Stimulated activated CD4-positive, alpha-beta T cell treated with anti-CD3 and anti-CD28 coated beads, Interleukin-4, amount 100 ng/mL, for 24 hours (primary cell): ENCODE measurements at places on chromosomes 11 and 22.
A peak's percentile ranks its signal among the peaks of the same experiment; 100 is the strongest.

GRCh38 chr11:126318574-126319373, 14.9 kb downstream of the DCPS start:
- DNase-seq: peak; percentile 18

DNA sequence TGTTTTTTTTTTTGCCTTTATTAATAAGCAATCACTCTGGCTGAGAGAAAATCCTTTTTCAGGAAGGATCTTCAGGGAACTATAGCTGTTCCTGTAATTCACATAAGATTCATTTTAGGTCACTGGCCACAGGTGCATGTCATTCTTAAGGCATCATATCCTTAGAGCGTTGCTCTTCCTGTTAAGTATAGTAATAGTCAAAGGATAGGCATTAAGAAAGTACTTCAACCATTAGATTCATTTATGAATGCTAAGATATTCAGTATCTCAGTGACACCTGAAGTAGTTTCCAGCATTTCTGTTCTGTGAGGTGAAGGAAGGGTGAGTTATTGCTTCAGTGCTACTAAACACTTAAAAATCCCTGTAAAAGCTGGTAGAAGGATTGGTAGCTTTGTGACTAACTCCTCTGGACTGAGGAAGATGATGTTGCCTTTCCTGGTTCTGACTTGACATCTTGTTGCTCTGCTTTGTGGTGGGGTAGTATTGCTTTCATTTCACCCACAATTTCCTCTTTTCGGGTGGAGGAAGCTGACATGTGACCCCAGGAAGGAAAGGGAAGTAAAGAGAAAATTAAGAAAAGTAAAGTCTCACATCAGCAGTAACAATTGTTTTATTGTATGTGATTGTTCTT, 34.7 kb downstream of the RNF169 start:
- DNase-seq: no peak

DNA sequence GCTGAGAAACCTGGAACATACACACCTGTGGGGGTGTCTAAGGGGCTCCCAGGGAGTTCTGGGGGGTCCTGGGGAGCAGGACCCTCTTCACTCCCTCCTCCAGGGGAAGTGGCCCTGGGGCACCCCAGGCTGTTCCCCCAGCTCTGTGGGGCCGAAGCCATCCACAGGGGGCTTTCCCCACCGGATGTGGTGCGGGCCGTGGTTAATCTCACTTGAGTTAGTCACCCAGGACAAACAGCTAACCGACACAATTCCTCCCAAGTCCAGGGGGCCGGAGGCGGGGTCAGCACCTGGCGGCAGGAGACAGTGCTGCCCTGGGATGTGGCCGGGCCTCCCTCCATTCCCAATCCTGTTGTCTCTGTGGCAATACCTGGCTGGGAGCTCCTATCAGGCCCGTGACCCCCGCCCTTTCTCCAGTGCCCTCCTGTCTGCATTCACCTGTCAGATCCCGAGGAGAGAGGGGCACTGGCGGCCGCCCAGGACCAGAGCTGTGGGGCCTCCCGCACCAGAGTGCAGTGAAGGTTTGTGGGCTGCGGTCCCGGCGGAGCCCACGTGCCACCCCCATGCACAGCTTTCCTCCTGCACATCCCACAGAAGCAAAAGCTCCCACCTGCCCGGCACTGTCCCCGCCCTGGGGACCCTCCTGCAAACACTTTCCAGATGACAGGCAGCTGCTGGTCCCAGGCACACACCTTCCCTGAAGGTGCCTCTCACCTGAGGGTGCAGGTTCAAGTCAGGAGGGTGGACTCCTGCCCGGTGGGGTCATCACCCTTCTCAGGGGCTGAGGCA, 5.2 kb upstream of the MUC5AC start:
- DNase-seq: peak; percentile 12

- no peak for DNase-seq
Measured at GRCh38 chr22:30541961-30542810, 4.4 kb downstream of the SEC14L6 start.

DNA sequence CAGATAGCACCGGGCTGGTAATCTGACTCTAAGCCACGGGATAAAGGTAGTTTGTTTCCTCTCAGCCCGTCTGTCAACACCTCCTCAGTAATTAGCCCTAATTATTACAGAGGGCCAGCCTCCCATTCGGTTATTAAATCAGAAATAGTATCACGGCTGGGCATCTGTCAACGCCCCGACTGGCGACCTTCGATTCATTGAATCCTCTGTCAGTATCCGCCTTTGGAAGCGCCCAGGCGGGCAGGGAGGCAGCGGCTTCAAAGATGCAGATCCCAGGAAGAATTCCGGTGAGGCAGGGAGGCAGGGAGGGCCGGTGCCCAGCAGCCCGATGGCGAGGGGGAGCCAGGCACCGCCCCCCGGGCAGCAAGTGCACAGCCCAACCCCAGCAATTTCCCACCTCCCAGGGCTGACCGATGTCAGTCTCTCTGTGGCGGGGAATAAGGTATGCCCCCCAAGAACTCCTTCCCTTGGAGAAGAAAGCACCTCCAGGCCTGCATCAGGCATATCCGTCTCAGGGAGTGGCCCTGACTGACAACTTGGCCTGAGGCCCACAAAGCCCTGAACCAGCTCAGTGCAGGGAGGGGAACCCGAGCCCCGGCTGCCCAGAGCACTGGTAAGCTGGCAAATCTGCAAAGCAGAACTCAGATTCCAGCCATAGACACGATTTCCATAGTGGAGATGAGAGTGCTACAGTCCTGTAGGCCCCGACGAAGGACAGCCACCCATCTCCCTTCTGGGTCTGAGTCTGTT, 11.4 kb downstream of the GNB1L start:
- no peak for DNase-seq

- no peak for DNase-seq
Measured at GRCh38 chr22:29457730-29458129, 19.3 kb downstream of the RFPL1 start.

- no peak for DNase-seq
Measured at GRCh38 chr11:124716591-124716990, 23.2 kb upstream of the NRGN start.

- DNase-seq: no peak
Measured at GRCh38 chr22:30511109-30511508, 5.6 kb upstream of the SEC14L4 start.

DNA sequence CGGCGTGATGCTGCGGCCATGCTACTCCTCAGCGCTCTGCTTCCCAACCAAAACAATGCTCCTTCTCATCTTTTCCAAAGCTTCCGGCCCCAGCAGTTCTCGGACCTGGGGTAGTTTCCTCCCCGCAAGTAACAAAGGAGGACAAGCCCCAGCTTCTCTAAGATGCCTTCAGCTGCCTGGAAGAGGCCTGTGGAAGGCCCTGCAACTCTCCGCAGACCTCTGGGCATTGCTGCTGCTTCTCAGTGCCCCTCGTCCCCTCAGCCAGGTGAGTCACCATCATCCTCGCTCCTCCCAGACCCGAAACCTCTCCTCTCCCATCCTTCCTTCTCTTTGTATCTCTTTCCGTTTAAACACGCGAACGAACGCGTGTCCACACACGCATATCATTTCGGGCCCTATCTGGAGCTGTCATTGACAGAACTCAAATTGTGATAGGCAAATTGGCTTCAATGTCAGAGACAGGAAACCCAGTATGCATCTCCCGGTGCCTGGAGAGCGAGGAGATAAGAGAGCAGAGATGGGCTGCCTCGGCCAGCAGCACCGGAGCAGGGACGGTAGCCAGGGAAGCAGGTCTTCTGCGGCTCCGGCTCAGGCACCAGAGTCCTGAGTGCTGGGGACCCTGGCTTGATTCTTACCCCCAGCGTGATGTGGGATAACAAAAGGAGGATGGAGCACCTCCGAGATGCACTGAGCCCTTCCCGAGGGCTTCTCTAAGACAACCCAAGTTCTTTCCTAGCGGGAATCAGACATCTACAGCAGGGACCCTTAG, 22.0 kb upstream of the JAM3 start:
- no peak for DNase-seq

DNA sequence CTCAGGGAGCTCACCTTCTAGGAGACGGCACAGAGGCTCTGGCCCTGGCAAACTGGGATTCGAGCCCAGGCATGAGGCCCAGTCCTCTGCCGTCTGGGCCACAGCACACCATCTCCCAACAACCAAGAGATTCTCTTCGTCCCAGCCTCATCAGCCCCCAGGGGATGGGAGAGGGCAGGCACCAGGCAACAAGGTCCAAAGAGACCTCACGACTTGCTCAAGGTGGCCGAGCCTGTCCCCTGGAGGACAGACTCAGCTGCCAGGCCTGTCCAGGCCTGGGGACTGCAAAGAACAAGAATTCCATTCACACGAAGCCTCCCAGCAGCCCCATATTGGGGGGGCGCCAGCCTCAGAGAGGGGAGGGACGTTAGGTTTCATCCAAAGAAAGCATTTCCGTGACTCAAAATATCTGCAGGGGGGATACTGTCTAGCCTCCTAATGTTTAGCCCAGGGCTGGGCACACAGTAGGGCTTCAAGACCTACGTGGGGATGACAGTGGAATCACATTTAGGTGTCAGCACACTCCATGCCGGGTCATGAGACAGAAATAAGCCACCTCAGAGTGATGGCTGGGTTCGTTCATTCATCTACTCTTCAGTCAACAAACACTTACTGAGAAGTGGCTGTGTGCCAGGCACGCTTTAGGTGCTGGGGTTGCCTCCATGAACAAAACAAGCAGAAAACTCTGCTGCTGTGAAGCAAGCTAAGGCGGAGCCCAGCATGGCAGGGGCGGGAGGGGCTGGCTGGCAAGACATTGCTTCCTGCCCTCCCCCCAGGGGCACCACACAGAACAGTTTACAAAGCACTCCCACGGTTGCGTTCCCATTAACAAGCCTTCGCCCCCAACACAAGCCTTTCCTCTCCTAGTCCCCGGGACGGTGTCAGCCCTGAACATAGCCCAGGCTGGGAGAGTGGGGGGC, 1.2 kb downstream of the CARNS1 start:
- peak; percentile 67 for DNase-seq

DNA sequence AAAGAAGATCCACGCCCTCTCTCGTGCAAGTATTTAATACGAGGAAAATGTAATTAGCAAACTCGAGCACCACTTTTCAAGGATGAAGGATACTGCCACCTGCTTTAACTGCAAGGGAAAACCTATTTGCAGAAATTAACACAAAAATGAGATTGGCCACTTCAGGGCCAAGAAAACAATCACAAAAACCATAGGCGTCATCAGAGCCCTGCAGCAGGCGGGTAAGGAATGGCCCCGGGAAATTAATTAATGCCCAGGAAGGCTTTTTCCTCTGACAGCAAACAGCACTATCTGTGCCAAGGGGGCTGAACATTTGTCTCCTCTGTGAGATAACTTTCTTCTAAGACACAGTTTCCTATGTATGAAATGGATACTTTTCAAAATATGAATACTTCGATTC, 255.7 kb downstream of the CTTN start:
- DNase-seq: no peak

DNA sequence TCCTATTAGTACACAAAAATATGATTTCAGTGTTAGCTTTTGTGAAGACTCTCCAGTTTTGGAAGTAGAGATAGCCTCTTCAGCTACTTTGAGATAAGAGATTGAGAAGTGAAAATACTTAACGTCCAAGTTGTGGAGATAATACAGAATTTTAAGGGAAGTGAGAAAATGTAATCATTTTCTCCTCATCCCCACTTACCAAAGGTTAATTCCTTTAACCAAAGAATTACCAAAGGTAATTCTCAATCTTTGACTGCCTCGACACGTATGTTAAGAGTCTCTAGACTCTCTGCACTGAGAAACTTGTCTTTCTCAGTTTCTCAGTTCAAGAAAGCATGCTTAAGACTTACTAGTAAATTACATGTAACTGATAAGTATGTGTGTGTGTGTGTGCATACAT, 15.3 kb downstream of the C11orf54 start:
- no peak for DNase-seq

GRCh38 chr11:27642954-27643353, 57.3 kb downstream of the BDNF start:
- DNase-seq: no peak

- DNase-seq: peak; percentile 63
Measured at GRCh38 chr22:26398741-26399153, 30.3 kb upstream of the ASPHD2 start.

DNA sequence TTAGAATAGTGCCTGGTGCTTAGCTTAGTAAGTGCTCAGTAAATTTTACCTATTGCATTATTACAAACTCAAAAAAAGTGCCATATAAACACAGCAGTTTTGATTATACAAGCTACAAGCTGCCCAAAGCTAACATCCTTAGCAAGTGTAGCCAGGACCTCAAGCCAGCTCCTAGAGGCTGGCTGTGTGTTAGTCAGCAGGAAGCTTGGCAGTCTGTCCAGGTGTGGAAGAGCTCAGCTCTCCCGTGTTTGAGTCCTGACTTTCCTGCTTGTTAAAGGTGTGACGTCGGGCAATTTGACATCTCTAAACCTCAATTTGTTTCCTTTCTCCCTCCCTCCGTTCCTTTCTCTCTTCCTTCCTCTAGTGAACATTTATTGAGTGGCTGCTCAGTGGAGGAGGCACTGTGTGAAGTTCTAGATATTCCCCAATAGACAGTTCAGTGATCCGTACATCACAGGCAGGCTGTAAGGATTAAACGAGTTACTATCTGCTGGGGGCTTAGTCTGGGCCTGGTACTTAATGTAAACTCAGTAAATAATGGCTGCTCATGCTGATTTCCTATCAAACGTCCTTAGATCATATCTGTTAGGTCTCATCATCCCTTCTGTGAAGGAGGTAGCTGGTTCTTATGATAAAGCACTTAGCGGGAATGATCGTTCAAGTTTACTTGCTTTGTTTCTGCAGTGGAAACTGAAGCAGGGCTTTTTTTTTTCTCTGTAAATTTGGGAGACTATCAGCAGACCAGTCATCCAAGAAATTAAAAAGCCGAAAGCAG, 68.7 kb downstream of the PRR5L start:
- DNase-seq: no peak

DNA sequence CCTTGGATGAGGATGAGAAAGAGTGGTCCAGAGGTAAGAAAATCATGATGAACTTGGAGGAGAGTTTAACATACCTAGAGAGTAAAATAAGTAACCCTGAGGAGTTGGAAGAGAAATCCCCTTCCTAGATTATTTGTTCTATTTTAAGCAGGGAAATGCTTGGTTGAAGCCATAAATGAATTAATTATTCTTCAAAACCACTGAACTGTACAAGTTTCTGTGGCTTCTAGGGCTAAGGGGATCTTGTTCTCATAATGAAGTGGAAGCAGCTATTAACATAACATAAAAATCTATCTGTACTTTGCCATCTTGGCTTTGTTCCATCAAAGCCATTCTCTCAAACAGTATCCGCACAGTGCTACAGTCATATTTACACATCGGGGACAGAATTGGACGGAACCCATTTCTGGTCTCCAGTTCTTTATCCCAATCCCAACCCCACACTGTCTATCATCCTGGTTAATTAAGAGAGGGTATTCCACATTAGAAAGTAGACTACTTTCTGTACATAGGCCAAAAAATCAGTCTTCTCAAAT, 14.5 kb upstream of the ARHGAP42 start:
- DNase-seq: no peak

- no peak for DNase-seq
Measured at GRCh38 chr22:19930551-19931486, 10.8 kb upstream of the COMT start.

GRCh38 chr11:9263840-9264315, 1.3 kb downstream of the DENND5A start:
- DNase-seq: peak; percentile 76
